ENCODE measurements at places on chromosomes 16 and 17. TPM values are rescaled to one million over a fixed set of nuclear protein-coding genes. Genes with fewer than 3 reads are reported as not detected.
A peak's percentile ranks its signal among the peaks of the same experiment; 100 is the strongest.

Gene MMP15
- 0.27 TPM for total RNA-seq

Gene HOXB2
- 19.1 TPM for total RNA-seq

Gene IL17C
- 1.2 TPM for total RNA-seq

Gene SLC7A6
- total RNA-seq, result 141 TPM

Gene NDRG4
- total RNA-seq, result 0.52 TPM

Gene ZNF287
- 5.4 TPM for total RNA-seq

Gene ZMYND15
- total RNA-seq, result 1.0 TPM

DNA sequence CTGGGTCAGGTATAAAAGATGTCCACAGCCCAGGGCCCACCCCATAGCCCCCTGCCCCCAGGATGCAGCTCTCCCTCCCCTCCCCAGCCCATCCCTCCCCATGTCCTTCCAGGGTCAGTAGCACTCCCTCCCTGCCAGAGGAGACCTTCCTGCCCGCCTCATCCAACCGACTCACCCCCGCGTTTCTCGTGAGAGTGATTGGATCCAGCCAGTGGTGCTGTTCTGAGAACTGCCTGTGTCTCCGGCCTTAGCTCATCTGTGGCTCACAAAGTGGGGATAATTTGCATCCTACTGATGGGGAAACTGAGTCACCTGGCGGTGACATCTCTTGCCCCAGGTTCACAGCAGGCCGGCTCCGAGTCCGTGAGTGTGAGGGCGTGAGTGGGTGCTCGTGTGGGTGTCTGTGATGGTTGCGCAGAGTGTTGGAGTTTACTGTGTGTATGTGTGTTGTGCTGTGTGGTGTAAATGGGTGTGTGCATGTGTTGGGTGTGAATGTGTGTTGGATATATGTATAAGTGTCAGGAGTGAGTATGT is 90.7 kb upstream of the GSE1 start:
- no peak for DNase-seq

- DNase-seq, result peak; percentile 81
Observed at GRCh38 chr17:51000835-51001638, 119.6 kb downstream of the SPAG9 start.

- no peak for DNase-seq
Observed at GRCh38 chr16:27405546-27406451, 3.8 kb downstream of the IL21R start.

DNA sequence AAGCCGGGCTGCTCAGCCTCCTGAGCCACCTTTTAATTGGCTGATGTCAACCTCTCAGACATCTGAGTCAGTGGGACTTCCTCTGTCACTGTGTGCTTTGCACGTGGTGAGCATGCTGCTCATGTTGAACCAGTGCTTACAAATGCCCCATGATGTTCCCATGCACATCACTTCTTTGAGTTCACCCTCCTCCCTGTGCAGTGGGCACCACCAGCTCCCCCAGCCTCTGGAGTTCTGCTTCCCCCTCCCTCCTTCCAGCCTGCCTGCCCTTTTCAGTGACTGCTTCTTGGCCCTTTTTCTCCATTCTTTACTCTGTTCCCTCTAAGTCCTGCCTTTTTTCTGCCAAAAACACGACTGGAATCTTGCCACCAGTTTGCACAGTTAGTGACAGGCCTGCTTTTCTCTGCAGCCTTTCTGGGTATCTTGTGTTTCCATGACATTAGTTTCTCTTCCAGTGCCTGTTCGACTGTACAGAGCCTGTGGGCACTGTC is 41.6 kb downstream of the USP10 start:
- no peak for DNase-seq

DNA sequence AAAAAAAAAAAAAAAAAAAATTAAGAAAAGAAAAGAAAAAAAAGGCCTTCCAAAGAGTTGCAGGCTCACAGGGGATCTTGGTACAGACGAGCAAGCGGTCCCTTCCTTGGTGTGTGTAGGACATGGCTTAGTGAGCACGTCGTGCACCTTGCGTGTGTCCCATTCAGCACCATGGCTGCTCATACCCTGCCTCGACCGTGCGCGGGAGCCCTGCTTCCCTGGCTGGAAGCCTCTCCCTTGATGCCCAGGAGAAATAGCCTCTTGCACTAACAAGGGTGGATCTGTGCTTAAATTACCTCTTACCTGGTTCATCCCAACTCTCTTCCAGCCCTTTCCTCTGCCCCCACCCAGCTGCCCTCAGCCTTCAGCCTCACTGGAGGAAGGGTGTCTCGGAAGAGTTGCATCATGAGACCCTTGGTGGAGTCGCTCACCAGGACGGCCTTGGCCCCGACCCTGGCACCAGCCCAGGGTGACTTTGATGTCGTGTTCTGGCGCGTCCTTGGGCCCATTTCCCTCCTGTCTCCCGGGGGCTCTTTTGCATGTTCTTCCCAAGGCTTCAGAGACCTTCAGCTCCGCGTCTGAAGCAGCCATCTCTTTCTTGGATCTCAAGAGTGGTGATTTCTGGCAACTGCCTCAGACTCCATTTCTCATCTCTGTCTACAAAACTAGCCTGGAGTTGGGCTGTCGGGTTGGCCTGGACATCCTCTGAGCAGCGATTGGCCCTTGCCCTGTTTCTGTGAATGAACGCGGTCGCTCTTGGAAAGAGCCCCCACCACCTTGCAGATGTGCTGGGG is 127.2 kb downstream of the CMIP start:
- DNase-seq, result no peak

Measured in CD4-positive, CD25-positive, alpha-beta regulatory T cell (primary cell).